NCI-H146 (cell line): ENCODE measurements at places on chromosomes 1 and 21.
A peak's percentile ranks its signal among the peaks of the same experiment; 100 is the strongest.

DNA sequence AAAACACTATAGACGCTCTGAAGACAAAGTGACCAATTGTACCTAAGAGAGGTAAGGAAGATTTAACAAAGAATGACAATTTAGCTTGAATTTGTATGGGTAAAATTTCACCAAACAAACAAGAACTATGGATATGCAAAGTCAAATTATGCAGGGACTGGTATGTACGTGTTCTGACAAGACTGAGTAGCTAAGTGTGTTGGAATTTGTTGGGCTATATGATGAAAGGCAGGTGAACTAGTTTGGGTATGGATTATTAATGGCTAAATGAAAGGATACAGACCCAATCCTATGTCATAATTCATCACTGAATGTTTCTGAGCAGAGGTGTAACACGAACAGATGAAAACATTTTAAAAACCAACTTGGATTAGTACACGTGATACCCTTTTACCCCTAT is 7.6 kb downstream of the DNTTIP2 start:
- no peak for DNase-seq

- peak; percentile 35 for DNase-seq
Observed at GRCh38 chr1:107430540-107431228, 289.8 kb downstream of the NTNG1 start.

- DNase-seq: no peak
Observed at GRCh38 chr1:155010211-155010918, 7.8 kb downstream of the ZBTB7B start.

GRCh38 chr1:13892671-13893325 is 192.8 kb downstream of the PRDM2 start:
- peak; percentile 57 for DNase-seq

GRCh38 chr21:18499761-18500376 is 96.3 kb upstream of the TMPRSS15 start:
- DNase-seq: peak; percentile 14

- no peak for DNase-seq
Observed at GRCh38 chr21:25963181-25963580, 207.4 kb downstream of the APP start.
